ENCODE measurements at places on chromosomes 2 and 18. TPM values are rescaled to one million over a fixed set of nuclear protein-coding genes. Genes with fewer than 3 reads are reported as not detected.

Gene FOXI3
- polyA plus RNA-seq, result 0.78 TPM

GRCh38 chr2:48600204-48600813 lies 17.3 kb upstream of the GTF2A1L start:
- peak; percentile 32 for DNase-seq

- no peak for DNase-seq
Measured at GRCh38 chr18:23752363-23752762, 63.1 kb downstream of the LAMA3 start.

DNA sequence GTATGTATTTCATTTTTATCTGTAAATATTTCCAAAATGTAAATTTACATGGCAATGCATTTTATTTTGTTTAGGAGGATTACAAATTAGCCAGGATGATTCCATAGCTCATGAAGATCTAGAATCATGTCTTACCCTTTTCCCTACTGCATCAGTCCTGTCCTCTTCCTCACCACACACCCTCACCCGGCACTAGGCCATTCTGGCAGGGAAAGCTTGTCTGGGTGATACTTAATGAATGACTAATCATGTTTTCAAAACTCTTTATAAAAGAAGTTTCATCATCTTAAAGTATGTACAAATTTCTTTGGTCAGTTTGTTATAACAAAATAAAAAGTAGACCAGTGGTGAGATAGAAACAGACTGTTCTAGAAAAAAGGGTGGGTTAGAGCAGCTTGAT lies 283.3 kb upstream of the VWC2L start:
- DNase-seq, result peak; percentile 89

DNA sequence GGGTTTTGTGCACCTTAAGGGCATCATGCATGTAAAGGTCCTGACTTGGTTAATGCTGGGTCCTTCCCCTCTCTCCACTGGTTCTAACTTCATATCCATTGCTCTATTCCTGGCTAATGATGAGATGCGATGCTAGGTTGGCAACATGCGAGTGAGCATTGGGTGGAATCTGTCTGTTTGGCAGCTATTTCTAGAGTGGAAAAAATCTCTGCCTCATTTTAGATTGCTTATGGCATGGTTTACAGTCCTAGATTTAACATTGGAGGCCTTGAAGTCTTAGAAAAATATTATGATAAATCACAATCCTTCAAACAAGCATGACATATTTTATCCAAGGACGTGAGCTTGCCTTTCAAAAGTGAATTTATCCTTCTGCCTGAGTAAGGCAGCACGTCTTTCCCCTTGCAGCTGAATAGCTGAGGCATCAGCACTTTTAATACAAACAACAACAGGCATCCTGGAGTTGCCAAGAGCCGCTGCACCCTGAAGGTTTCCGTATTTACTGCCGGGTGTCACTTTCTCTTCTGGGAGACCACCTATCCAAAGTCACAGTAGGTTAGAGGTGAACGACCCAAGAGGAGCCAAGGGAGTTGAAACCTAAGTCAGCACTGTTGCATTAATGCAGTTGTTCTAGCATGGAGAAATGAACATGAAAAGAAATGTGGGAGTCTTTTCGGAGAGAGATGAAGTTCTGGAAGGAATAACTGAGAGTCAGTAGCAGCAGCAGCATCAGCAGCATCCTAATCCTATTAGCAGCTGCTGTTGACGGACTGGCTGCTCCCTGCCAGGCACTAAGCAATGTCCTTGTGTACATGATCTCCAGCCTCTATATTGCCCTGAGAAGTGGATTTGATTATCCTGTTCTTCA lies 78.4 kb downstream of the MAPK4 start:
- no peak for DNase-seq

All from mammary epithelial cell (primary cell).